ENCODE measurements at places on chromosomes 16 and 17. TPM values are rescaled to one million over a fixed set of nuclear protein-coding genes. Genes with fewer than 3 reads are reported as not detected.

Gene VEZF1
- 48.0 TPM for total RNA-seq

Gene TOP2A
- 411 TPM for total RNA-seq

Gene TPSD1
- total RNA-seq, result not detected

Gene ZKSCAN2
- total RNA-seq, result 5.9 TPM

Gene NPW
- 0.70 TPM for total RNA-seq

Gene SYCE1L
- total RNA-seq, result 8.0 TPM
